ENCODE measurements at places on chromosomes 13 and 19.

- DNase-seq: no peak
These were observed 188.5 kb downstream of the LACC1 start for GRCh38 chr13:44068169-44068568.

GRCh38 chr19:29598496-29598895, 7.6 kb upstream of the POP4 start:
- no peak for DNase-seq

DNA sequence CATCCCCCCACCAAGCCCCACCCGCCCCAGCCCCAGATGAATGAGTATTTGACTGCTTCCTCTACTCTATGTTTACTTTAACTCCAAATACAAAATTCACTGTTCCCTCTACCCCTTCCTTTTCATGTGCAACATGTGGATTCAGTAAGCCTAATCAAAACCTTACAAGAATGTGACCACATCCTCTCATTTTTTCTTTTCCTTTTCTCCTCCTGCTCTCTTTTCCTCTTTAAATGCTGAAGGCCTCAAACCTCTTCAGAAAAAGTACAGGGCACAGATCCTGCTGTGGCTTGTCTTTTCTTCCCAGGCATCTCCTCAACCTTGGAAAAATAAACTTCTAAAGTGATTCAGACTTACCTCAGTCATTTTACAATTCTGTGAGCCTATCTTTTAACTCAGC, 119.0 kb downstream of the MYCBP2 start:
- no peak for DNase-seq

DNA sequence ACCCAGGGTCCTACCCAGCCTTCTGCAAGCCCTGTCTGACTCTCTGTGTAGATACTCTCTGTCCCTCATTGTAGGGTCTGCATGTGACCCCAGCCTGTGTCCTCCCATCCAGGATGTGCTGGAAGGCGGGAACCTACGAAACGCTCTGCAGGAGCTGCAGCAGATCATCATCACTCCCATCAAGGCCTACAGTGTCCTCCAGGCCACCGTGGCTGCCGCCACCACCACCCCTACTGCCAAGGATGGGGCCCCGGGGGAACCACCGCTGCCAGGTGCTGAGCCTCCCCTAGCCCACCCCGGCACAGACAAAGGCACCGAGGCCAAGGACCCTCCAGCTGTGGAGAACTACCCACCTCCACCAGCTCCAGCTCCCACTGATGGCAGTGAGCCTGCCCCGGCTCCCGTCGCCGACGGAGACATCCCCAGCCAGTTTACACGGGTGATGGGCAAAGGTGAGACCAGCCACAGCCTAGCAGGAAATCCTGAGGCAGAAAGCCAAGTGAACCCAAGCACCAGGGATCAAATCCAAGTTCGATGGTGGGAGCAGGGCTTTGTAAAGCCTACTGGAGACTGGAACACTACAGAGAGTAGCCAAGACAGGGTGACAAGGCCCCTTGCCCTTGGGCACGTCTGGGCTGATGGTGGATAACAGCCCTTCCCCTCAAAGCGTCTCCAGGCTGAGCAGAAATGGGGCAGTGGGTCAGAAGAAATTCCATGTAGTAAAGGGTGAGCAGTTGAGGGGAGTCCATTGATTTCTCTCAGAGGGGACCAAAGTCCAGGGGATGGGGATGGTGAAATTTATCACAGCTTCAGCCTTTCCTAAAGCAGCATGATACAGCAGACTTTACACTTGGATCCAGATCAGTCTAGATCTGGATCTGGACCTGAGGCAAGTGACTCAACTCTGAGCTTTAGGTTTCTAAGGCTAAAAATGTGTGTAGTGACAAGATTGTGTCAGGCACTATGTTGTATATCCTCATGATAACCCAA, 13.2 kb downstream of the PAF1 start:
- no peak for DNase-seq

- DNase-seq: no peak
These were observed 25.8 kb upstream of the MEDAG start for GRCh38 chr13:30880151-30880855.

DNA sequence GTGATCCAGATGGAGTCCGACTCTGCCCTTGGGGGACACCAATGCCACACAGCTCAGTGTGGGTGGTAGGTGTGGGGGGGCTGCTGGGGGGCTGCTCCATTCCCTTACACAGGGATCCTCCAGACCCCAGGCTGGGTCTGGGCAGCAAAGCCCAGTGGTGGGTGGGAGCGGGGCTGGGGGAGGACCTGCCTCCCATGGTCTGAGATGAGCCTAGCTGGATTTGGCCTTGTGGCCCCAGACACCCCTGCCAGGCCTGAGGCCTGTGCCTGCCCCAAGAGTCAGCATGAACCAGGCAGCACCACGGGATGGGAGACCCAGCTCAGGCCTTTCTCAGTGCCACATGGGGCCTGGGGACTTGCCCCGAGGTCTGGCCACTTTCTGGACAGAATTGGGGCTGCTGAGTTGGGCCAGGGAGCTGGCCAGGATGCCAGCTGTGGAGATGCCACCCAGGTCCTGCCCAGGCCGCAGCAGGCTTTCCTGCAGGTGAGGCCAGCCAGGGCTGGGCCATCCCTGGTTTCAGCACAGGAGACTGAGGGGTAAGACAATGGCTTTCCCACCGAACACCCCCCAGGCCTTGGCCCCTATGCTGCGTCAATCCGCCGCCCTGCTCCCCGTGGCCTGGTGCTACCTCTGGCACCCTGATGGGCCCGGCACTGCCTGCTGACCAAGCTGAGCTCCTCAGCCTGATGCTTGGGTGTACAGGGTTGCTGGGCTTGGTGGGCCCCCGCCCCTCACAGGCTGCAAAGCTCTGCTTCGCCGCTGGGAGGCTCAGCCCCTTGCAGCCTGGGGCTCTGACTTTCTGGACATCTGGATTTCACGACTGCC, 24.2 kb downstream of the CEBPG start:
- no peak for DNase-seq

DNA sequence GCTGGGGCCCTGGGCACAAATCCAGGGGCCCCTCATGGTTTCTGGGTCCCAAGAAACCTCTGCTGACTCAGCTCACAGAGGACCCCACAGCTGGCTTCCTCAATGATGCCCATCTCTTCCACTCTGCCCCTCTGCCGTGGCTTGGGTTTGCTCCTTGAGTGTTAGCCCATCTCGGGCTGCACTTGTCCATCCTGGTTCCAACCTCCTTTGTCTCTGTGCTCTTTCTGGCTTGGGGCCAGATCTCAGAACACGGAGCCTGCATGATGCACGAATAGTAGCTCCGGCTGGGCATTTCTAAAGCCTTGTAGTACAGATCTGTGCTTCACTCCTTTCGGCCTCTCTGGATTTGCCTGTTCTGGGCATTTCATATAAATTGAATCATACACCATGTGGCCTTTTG, 53.8 kb downstream of the F2RL3 start:
- DNase-seq: no peak

- DNase-seq: no peak
These were observed 20.6 kb downstream of the PCDH8 start for GRCh38 chr13:52827839-52828238.

DNA sequence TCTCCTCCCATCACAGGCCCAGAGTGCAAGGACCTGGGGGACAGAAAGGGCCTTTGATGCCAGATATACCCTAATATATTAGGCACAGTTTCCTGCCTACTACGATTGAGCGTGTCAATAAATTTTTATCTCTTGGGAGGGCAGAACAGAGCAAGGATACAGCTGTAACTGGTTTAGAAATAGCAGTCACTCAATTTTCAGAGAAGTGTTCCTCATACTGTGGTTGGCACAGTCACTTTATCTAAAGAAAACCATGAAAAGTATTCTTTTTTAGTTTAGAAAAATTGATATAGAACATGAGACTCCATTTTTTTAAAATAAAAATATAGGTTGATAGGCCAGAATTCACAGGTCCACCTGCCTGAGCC, 460 bp upstream of the ZNF155 start:
- no peak for DNase-seq

- peak; percentile 32 for DNase-seq
These were observed 3.9 kb upstream of the GPR183 start for GRCh38 chr13:99311137-99311536.

DNA sequence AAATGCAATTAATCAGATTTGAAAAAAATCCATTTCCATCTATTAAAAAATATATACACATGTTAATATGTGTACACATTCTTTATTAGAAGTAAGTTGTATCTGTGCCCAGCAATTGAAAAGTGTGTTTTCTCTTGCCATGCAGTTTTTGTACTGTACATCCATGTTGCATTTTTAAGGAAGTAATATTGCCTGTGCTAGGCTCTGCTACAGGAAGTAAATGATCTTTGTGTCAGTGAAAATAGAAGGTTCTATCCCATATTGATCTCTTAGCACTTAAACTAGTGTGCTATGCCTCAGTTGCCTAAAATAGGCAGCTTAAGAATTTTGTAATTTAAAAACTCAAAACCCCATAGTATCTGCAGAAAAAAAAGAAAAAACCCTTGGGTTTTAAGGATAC, 122.5 kb downstream of the CDK8 start:
- DNase-seq: no peak

DNA sequence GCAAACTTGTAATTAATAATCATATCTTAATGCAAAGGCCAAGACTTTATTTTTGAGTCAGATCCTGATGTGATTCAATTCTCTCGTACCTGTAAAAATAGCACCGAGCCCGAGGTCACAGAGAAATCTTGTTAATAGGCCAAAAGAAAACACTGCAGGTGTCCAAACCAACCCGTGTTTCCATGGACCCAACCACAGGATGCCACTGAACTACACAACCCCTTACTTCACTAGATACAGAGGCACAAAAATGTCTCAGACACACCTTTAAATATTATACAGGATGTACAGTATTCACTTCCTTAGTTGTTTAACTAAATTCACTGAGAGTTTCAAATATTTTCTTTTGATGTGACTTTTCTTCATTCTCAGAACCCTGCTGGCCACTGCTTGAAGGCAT, 530.9 kb downstream of the MYO16 start:
- no peak for DNase-seq

Measured in stimulated activated CD4-positive, alpha-beta T cell treated with anti-CD3 and anti-CD28 coated beads, Interleukin-4, amount 100 ng/mL, for 4 hours (primary cell).